ENCODE measurements at places on chromosomes 5 and 9. TPM values are rescaled to one million over a fixed set of nuclear protein-coding genes. Genes with fewer than 3 reads are reported as not detected.

Gene FBXL7
- polyA plus RNA-seq, result 21.1 TPM

Gene PCDHGA10
- polyA plus RNA-seq, result 3.9 TPM

Gene MYMK
- not detected for polyA plus RNA-seq

Gene PCDHGB1
- 1.4 TPM for polyA plus RNA-seq

Gene ARHGEF28
- polyA plus RNA-seq, result 34.0 TPM

Gene ECM2
- 91.4 TPM for polyA plus RNA-seq

Gene FGF18
- 0.27 TPM for polyA plus RNA-seq

Gene EHMT1
- polyA plus RNA-seq, result 40.8 TPM

Gene CTNNAL1
- 138 TPM for polyA plus RNA-seq

Gene PHF24
- 0.10 TPM for polyA plus RNA-seq

Gene INSL4
- not detected for polyA plus RNA-seq

Gene PCDHB9
- 3.3 TPM for polyA plus RNA-seq
